ENCODE measurements at places on chromosomes 7 and 10.

DNA sequence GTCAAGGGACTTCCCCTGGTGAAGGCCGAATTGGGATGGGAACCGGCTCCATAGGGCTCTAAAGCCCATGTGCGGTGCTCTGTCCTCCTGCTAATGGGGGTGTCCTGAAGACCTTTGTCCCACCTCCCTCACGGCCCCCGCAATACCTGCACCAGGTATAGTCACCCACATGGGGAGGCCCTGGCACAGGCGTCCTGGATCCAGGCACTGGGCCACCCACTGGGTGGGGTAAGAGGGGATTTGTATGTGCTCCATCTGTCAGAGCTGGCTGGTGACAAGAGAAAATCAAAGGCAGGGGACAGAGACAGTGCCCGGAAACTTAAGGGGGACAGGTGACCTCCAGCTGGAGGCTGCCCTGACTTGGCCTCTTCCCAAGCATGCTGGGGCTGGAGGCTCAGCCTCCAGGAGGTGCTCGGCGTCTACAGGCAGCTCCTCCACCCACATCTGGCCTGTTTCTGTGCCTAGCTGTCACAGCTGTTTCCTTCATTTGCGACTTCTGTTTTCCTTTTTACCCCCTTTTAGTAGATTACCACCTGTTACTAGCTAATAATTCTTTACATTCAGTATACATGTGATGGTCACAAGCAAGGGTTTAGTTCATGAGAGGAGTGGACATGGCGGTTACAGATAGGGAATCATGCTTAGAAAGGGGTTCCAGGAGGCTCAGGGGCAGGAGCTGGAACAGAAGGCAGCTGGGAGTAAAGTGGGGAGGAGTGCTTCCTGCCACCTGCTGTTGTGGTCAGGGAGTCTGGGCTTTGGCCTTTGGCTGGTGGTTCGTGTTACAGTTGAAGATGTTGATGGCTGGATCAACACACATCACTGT lies 2.3 kb upstream of the CUZD1 start:
- DNase-seq, result no peak

DNA sequence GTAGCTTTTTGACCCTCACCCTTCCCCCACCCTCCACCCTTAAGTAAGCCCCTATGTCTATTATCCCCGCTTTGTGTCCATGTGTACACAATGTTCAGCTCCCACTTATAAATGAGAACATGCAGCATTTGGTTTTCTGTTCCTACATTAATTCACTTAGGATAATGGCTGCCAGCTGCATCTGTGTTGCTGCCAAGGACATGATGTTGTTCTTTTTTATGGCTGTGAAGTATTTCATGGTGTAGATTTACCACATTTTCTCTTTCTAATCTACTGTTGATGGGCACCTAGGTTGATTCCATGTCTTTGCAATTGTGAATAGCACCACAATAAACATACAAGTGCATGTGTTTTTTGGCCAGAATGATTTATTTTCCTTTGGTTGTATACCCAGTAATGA lies 232.2 kb downstream of the CACNA2D1 start:
- no peak for DNase-seq

GRCh38 chr10:91520661-91521060 lies 110.5 kb downstream of the HECTD2 start:
- DNase-seq, result no peak

GRCh38 chr10:44126291-44126717 lies 258.6 kb downstream of the CXCL12 start:
- no peak for DNase-seq

GRCh38 chr7:6359734-6360133 lies 87.3 kb upstream of the CYTH3 start:
- DNase-seq, result no peak

Data from stimulated activated CD4-positive, alpha-beta T cell treated with anti-CD3 and anti-CD28 coated beads, TNF-alpha, amount 100 ng/mL, for 1 hour (primary cell).